ENCODE measurements at places on chromosomes 2 and 18.
A peak's percentile ranks its signal among the peaks of the same experiment; 100 is the strongest.

DNA sequence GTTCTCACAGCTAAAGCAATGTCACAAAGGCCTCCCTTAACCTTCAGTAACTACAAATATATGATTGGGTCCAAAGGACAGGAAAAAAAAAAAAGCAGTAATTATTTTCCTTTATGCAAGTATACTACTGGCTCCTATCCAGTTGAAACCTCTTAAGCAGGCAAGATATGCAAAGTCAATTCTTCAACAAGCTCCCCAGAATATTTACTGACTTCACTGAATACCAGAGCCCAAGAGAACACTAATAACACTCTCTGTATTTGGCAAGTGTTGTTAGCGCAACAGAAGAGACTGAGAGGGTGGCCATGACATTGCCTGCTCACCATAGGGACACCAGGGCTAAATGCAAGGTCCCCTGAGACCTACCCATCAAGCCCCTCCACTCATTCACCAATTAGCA lies 74.5 kb downstream of the AP1S3 start:
- no peak for DNase-seq

DNA sequence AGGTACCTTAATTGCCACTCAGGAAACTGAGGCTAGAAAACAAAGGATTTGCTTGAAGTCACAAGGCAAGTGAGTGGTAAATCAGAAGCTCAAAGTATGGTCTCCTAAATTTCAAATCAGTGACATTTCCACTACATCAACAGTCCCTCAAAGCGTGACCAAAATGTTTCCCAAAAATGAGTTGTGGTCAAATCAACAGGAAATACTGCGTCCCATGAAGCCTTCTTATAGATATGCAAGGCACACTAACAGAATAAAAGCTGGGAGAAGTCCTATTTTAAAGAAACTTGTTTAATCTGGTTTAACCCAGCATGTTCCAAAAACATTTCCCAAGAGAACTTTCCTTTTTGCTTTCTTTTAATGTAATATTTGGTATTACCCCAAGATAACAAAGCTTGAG lies 249.4 kb downstream of the EXOC6B start:
- DNase-seq, result no peak

- DNase-seq, result no peak
These were observed 34.2 kb upstream of the SPATS2L start for GRCh38 chr2:200272320-200272719.

DNA sequence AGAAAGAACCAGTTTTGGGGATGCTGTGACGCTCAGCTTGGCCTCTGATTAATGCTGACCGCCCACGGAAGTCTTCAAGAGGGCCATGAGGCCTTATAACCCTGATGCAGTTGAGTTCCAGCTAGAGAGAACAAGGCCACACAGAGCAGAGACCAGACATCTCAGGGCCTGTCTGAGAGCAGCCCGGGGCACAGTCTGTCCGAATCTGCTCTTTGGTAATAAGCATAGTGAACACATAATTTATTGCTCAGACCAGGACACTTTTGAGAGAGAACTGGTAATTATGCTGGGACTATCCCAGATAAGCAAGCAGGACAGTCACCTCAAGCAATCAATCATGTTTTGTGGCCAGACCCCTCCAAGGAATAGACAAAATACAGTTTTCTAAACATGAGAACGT lies 68.5 kb downstream of the STPG4 start:
- no peak for DNase-seq

DNA sequence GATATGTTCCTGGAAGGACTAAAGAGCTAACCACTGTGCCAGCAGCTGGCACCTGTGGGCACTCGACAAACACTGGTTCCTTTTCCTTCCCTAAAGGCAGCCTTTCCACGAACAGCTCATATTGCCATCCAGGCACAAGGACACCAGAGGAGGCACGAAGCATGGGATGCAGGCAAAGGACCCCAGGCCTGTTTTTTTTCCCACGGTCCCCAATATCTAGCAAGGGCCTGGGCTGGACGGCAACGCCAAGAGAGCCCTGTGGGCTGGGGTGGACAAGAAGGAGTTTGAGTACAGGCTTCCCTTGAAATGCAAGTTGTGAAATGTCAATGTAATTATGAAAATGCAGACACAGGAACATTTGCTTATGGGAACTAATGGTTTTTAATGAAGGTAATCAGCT lies 135.9 kb downstream of the CYP26B1 start:
- DNase-seq, result no peak

GRCh38 chr2:11329776-11330175 lies 14.7 kb downstream of the ROCK2 start:
- DNase-seq, result no peak

GRCh38 chr18:48575658-48576456 lies 37.0 kb downstream of the CTIF start:
- DNase-seq, result no peak

GRCh38 chr2:130877258-130877657 lies 40.5 kb downstream of the ARHGEF4 start:
- DNase-seq, result no peak

DNA sequence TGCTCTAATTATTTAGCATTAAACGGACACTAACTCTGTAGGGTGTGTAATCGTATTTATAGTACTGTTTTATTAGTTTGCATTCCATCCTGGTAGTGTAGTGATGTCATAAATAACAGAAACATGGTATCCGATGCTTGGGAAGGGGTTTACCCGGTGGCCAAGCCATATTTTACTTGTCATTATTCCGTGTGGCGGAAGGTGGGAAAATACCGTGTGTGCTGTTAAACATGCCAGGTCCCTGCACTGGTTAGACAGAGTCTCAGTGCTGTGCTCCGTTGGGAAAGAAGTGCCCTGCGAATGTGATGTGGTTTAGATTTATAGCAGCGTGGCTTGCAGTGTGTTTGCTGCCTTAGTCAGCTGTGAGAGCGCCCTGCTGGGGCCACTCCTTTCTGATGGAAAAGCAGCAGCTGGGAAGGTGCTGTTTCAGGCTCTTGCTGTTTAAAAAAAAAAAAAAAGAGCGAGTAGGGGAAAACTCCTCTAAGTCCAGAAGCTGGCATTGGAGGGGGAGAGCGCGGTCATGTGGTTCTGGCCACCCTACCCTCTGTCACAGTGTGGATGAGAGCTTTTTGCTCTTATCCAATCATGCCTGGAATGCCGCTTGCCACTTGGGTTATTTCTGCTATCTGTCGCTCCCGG lies 211.0 kb downstream of the NEDD4L start:
- peak; percentile 35 for DNase-seq

DNA sequence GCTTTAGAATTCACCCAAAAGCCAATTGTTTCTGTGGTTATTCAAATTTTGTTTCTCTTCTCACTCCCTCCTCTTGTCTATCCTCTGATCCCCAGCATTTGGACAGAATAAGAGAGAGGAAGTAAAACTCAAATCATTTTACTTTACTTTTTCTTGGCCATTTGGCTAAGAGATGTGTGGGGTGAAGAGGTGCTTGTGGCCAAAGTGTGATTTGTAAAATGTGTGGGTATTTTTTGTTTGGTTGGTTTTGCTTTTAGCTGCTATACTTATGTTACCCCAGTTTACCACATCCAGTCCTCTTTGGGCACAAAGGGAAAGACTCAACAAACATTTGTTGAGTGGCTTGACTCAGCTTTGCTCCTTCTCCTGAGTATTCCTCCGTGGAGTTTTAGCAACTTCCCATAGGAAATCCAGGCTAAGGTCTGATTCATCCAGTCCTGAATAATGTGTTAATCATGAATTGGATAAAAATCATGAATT lies 109.1 kb upstream of the CYP1B1 start:
- no peak for DNase-seq

GRCh38 chr2:240596491-240596931 lies 10.0 kb downstream of the CAPN10 start:
- DNase-seq, result peak; percentile 17

DNA sequence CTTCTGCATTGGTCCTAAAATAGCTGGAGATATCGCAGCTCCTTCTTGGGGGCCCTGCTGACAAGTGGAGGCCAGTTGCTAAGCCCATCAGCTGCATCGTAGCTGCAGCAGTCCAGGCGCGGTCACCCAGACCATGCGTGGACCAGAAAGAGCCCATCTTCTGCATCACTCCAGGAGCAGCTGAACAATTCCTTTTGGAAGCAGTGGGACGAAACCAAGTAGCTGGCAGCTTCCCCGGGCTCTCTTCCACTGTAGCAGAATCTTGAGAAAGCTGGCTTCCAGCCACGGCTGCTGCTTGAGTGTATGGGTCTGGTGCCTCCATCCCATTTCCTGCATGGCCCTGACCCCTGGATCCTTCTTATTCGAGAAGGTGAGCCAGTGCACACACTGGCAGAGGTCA lies 22.2 kb upstream of the CAB39 start:
- no peak for DNase-seq
